ENCODE measurements at places on chromosomes 1 and 21.

- no peak for DNase-seq
Measured at GRCh38 chr1:153800516-153800915, 25.3 kb downstream of the SLC27A3 start.

DNA sequence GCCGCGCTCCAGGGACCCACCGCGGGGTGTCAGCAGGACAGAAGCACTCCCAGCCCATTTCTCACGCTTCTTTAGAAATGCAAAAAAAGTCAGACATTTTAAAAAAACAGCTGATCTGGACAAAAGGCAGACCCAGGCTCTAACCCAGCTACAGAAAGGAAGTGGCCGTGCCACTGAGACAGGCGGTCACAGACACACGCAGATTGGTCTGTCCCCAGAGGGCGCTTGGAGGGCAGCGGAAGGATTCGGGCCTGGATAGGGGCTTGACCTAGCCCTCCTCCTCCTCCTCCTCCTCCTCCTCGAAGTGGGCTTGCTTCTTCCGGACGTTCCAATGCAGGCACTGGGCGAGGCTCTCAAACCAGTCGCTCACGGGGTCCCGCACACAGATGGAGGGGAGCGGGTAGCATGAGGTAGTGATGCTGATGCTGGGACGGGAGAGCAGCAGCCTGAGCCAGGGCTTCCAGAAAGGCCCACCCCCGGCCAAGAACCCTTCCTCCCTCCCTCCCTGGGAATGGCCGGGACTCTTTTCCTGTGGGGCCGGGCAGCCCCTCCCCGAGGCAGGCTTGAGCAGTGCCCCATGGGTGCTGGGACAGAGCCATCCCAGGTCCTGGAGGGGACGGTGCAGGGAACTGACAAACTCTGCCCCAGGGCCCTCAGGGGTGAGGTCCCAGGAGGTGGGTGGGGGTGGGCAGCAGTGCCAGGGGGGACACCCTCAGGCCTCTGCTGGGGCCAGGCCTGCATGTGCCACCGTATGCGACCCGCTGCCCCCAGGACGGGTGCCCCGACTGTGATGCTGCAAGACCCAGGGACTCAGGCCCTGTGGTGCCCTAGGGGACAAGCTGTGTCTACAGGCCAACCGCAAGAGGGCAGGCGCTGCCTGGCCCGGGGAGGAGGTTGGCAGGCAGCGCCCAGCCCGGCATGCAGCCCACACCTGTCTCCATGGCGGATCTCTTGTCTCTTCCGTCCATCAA is 25.3 kb downstream of the NADK start:
- no peak for DNase-seq

DNA sequence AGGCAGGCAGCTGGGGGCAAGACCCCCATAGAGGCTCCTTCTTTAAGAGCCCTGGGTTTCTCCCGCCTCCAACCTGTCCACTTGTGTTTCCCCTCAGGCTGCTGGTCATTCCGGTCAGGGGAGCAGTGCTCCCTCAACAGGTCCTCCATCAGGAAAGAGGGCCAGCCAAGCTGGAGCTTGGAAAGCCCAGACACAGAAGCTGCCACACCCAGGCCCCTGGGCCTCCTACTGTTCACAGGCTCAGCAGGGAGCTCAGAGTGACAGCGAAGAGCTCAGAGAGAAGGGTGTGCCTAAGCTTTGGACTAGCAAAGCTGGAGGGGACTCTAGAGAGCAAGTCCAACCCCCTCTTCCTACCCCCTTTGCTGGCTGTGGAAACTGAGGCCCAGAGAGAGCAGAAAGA is 10.3 kb upstream of the CDCP2 start:
- no peak for DNase-seq

GRCh38 chr1:78304341-78304740 is 186.4 kb upstream of the PTGFR start:
- no peak for DNase-seq

DNA sequence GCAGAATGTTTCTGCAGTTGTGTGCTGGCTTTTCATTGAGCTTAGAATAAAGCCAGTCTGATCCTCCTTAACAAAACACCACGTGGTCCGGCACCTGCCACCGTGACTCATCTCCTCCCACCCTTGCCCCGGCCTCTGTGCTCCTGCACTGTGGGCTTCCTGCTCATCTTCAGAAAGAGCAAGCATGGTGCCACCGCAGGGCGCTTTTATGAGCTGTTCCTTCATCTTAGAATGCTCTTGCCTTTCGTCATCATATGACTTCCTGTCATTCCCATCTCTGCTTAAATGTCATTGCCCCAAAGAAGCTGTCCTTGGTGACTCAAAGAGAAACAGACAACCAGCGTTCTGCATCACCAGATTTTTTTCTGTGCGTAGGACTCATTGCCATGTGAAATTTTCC is 117.8 kb downstream of the HHAT start:
- DNase-seq: peak; percentile 54

GRCh38 chr1:34286511-34286910 is 109.8 kb downstream of the C1orf94 start:
- no peak for DNase-seq

- DNase-seq: no peak
Measured at GRCh38 chr1:208007938-208008342, 97.0 kb upstream of the CD34 start.

- DNase-seq: no peak
Measured at GRCh38 chr1:6260961-6261614, at the start of gene GPR153. Gene GPR153, minus strand, starts transcription at chr1:6261098. Its CDS starts 6,193 bp downstream, at chr1:6254905.

- no peak for DNase-seq
Measured at GRCh38 chr21:45550522-45551210, 8.4 kb upstream of the SLC19A1 start.

DNA sequence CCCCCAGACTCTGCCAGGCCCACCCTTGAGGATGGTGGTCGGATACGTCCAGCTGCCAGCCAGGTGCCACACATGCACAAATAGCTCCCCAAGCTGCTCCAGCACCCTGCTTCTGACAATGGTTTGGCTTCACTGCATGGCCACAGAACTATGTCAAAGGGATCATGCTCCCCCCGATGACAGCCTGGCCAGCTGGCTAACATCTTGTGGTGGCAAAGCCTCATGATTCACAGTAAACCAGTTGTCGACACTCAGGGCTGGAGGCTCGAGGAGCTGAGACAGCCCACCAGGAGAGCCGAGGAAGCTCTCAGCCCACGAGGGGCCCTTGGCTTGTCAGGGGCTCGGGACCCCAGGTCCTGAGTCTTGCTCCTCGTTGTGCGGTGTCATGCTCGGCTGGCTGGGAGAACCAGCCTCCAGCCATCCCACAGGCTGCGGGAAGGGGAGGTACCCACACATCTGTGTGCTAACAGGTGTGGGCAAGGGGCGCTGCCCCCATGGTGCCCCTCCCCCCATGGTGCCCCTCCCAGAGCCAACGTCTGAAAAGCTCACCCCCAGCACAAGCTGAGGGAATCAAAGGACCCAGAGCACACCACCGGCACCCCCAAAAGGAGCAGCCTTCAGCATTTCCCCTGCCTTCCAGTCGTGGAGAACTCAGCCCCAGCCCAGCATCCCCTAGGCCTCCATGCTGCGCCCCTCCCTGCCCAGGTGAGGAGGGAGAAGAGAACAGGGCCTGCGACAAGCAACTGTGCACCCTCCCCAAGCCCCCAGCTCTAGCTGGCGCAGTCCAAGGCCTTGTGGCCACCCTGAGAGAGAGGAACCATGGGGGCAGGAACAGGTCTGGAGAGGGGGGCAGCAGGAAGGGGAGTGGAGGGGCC is 41.2 kb downstream of the KIF21B start:
- DNase-seq: no peak

DNA sequence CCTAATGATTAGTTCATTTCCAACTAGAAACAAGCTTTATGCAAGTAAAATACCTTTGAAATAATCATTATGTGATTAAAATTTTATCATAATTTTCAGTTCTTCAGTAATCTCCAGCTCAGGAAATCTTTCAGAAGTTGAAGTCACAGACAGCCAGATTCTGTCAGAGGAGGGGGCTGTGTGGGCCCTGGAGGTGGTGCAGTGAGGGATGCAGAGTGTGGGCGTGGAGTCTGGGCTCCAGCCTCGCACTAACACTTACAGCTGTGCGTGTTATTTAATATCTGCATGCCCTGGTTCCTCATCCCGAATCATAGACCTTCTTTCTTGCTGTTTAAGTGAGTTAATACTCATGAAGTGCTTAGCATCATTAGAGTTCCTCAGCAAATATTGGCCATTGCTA is 23.9 kb downstream of the WDR64 start:
- DNase-seq: no peak

DNA sequence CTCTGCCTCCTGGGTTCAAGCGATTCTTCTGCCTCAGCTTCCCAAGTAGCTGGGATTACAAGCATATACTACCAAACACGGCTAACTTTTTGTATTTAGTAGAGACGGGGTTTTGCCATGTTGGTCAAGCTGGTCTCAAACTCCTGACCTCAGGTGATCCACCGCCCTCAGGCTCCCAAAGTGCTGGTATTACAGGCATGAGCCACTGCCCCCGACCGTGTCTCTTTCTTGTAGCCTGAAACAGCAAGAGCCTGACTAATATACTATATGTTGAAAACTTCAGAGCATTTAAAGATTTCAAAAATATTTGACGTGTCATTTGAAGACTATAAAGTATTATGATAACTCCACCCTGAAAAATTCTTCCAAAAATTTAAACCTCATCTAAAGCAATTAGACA is 71.7 kb upstream of the ZNF648 start:
- DNase-seq: no peak

DNA sequence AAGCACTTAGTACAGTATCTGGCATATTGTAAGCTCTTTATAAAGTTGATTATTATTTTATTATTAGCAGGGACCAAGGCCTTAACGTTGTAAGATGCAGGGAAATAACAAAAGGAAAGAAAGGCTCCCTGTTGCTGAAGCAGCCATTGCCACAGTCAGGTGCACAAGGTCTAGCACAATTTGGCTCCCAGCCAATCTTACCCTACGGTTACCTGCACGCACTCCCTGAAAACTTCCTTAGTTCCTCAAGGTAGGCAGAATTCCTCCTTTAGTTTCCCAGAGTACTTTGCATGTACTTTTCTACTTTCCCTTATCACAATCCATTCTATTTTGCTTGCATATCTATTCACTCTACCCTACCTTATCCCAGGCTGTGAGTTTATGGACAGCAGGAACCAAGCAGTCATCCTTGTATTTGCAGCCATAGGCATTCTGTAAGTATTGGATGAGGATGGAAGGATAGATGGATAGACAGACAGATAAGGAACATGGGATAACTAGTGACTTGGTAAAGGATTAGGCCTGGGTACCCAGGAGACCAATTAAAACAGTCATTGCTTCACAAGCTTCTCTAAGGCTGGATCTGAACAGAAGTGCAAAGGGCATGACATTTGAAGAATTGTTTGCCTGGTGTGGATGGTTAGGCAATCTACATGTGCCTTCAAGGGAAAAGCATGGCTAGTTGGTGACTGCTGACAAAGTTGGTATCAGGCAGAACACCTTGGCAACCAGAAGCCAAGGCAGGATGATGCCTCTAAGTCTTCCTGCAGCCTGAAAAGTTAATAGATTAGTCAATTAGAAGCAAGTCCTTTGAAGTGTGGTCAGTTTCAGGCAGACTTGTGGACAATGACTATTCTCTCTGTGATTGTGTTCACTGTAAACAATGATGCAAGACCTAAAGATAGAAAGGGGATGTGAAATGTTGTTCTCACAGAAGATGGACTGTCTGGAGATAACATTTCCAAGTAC is 20.8 kb upstream of the JAK1 start:
- DNase-seq: no peak

- DNase-seq: no peak
Measured at GRCh38 chr1:180251526-180252305, 21.7 kb downstream of the LHX4 start.

GRCh38 chr1:110133436-110133835 is 16.9 kb upstream of the SLC6A17 start:
- no peak for DNase-seq

DNA sequence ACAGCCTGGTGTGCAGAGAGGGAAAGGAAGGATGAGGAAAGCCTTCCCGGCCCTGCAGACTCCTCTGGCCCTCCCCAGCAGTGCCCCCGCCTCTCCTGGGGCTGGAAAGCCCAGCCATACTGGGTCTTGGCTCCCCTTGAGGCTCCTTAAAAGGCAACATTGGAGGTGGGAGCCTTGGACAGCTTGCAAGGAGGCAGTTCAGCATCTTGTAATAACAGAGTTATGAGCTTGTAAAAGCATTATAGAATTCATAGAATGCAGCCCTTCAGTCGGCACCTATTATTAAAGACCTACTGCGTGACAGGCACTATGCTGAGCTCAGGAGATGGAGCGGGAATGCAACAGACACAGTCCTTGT is 4.2 kb downstream of the TINAGL1 start:
- DNase-seq: no peak

GRCh38 chr1:227911376-227911775 is 36.4 kb downstream of the WNT9A start:
- DNase-seq: no peak

- DNase-seq: no peak
Measured at GRCh38 chr1:213989002-213989855, 1.5 kb downstream of the PROX1 start.

DNA sequence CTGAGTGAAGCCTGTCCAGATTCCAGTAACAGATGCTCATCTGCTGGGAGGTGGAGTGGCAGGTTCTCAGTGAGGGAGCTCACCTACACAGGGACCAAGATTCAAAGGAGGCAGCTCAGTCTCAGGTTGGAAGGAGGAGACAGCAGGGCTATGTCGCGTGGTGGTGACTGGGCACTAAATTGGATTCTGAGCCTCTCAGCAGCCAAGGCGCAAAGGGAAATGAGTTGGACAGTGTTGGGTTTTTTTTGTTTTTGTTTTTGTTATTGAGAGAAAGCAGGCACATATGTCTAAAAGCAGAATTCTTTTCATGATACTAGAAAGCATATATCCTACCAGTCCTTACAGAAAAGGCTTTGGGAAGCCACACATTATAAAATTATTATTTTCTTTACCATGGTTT is 26.2 kb downstream of the UMODL1 start:
- no peak for DNase-seq

GRCh38 chr1:169307176-169307575 is 60.4 kb downstream of the NME7 start:
- no peak for DNase-seq

GRCh38 chr1:92201973-92202372 is 15.7 kb upstream of the C1orf146 start:
- no peak for DNase-seq

DNA sequence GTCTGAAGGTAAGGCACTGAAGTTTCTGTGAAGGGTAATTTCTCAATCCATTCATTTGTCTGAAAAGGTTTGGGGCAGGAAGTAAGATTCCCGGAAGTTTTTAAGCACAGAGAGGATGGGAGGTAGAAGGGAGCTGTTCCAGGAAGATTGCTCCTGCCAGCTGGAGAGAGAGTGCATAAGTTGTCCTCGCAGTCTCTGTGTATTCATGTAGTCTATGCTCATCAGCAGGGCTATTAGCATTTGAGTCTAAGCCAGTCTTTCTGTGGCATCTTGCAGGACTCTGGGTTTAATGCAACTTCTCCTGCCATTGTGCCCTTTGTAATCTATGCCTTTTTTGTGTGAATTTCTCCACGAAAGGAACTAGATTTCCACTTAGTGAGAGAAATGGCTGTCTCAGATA is 140.8 kb upstream of the FGGY start:
- DNase-seq: no peak

GRCh38 chr1:19811206-19811851 is 3.8 kb downstream of the RNF186 start:
- DNase-seq: peak; percentile 13

DNA sequence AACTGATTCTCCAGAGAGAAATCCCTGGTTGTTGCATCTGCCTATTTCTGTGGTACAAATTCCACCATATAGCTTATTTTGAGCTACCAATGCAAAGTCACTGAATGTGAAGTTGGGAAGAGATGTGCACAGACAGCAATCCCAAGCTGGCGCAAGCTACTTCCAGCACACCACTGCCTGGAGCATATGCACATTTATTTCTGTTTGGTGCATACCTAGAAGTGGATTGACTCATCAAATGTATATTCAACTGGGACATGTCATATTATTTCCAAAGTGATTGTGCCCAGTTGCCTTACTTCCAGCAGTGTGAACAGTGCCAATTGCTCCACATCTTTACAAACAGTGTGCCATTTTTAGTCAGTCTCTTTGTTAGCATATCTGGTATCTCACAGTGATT is 58.2 kb upstream of the PLD5 start:
- DNase-seq: no peak
